ENCODE measurements at places on chromosomes 11 and 22.

DNA sequence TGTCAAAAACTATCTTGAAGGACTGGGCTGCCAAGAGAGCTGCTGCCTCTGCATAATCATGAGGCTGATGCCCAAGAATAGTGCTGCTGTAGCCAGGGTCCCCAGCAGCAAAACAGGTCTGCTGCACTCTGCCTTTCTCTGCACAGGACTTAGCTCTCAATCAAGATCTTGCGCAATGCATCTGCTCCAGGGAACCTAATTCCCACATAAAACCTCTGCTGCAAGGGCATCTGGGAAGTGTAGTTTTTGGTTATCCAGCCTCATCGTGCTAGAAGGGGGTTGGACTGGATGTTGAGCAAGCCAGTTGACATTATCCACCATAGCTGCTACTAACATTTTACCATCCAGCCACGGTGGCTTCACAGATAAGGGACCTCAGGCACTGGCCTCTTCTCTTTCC lies 192.7 kb downstream of the C11orf91 start:
- no peak for DNase-seq

DNA sequence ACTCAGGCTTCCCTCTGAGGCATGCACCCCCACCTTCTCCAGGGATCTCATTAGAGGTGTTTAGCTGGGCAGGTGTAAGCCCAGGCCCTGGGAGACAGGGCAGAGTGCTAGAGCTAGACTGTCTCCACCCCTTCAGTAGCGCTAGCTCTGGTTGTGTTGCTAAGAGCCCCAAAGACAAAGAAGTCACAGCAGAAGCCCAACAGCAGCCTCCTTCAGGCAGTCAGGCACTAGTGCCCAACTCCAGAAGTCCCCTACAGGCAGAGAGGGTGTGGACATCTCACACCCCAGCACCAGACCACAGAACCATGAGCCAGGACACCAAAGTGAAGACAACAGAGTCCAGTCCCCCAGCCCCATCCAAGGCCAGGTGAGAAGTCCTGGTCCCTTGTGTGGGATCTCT lies at the start of gene CNGA4:
Gene CNGA4 (plus strand): TSS at position 188 of the 400 bp plus-strand sequence. CDS start 118 bp downstream, at position 306.
- DNase-seq: no peak

GRCh38 chr11:112096194-112096593 lies 9.5 kb downstream of the SDHD start:
- DNase-seq: no peak

DNA sequence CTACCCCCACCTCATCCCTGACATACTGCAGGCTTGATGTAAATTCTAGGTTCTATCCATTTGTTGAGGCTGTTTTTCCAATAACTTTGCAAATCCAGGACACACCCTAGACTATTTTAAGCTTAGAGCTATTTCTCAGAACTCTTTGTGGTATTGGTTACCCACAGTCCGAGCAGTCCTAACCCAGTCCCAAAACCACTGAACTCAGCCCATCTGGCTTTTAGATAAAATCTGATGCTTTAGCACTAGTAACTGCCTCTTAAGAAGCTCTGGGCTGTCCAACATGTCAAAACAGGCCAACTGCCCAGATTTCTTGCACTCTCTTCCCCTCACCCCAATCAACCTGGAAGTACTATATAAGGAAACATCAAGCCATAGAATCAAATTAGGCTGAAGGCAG lies 344.4 kb upstream of the CADM1 start:
- DNase-seq: no peak

DNA sequence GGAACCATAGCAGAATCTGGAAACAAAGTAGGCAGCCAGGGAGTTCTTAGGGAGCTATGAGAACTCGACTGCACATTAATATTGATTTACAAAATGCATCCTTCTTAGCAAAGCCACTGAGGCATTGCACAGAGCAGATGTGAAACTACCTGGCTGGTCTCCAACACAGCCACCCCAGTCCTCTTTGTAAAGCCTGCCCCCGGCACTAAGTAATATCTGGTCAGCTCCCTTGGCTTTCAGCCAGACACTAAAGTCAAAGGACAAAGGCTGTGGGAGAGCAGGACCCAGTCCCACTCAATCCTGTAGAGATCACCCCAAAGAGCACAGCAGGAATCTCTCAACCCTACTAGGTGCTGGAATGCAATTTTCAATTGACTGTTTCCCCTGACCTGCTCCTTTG lies 12.8 kb downstream of the XRRA1 start:
- DNase-seq: no peak

- DNase-seq: no peak
These were observed 104.4 kb downstream of the MICAL2 start for GRCh38 chr11:12214751-12215150.

DNA sequence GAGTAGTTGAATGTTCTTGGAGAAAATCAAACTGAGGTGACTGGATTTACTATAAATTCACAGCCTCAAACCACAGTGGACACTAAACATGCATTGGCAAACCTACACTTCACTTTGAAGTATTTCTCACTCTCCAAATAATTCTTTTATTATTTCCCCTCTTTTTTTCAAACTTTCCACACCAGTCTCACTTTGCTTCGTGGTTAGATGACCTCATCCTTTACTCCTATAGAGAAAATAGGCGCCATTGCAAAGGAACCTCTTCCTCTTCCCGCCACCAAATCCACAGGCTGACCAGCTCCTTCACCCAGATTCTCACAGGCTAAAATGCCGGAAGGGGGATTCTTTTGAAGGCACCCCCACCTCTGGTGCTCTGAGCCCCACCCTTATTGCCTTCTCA lies 33.4 kb downstream of the HTR3A start:
- no peak for DNase-seq

- DNase-seq: no peak
These were observed 8.4 kb downstream of the NHERF4 start for GRCh38 chr11:119193626-119194025.

DNA sequence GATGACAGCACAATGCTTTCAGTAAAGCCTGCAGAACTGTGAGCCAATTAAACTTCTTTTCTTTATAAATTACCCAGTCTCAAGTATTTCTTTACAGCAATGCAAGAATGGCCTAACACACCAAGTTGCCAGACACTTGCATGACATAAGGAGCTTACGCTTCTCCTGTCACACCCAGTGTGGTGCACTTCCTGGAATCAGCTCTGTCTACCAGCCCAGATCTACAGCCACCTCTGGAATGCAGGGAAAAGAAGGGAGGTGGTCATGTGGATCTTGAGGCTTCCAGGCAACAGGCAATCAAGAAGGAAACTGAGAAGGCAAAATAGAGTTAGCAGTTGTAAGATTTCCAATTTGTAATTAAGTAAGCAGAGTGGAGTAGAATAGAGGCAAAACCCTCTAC lies 37.4 kb upstream of the SESN3 start:
- no peak for DNase-seq

GRCh38 chr22:50325444-50326224 lies 1.2 kb downstream of the DENND6B start:
- no peak for DNase-seq

- no peak for DNase-seq
These were observed 34.7 kb downstream of the RNF169 start for GRCh38 chr11:74783241-74783871.

- DNase-seq: no peak
These were observed 266.9 kb downstream of the SOX6 start for GRCh38 chr11:16089481-16089880.

GRCh38 chr11:64444838-64445441 lies 86.0 kb downstream of the RPS6KA4 start:
- no peak for DNase-seq

- DNase-seq: no peak
These were observed 12.7 kb upstream of the CHORDC1 start for GRCh38 chr11:90235526-90235925.

DNA sequence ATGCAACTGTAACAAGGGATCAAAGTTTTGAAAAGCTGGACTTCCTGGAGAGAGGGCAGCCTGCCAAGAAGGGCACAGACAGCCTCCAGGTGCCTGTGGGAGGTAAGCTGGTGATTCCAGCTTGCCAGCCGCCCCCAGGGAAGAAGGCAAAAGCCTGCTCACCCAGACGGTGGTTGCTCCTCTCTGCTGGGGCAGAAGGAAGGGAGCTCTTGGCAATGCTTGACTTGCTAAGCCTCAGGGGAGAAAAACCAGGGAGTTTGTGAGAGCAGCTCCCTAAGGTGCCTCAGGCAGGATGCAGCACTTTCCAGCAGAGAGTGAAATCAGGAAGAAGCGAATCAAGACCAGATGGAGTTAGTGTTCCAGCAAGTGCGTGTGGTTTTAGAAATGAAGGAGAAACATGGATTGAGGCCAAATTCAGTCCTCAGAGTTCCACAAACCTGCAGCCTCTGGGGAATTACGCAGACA lies 553.6 kb downstream of the BUD13 start:
- DNase-seq: no peak

GRCh38 chr11:726278-727220 lies 20.5 kb downstream of the EPS8L2 start:
- DNase-seq: peak; percentile 37

DNA sequence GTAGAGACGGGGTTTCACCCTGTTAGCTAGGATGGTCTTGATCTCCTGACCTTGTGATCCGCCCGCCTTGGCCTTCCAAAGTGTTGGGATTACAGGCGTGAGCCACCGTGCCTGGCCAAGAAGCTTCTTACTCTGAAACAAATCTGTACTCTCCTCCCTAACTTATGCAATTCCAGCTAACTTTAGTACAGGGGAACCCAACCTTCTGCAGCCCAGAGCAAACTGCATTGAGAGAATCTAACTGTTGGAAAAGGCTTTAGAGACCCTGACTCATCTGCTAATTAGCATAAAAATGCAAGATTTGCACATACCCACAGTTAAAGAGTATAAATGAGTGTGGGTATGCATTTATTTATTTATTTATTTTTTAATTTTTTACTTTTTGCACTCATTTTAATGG lies 64.8 kb downstream of the APOL5 start:
- no peak for DNase-seq

GRCh38 chr11:8810540-8811301 lies 100.3 kb upstream of the AKIP1 start:
- no peak for DNase-seq

DNA sequence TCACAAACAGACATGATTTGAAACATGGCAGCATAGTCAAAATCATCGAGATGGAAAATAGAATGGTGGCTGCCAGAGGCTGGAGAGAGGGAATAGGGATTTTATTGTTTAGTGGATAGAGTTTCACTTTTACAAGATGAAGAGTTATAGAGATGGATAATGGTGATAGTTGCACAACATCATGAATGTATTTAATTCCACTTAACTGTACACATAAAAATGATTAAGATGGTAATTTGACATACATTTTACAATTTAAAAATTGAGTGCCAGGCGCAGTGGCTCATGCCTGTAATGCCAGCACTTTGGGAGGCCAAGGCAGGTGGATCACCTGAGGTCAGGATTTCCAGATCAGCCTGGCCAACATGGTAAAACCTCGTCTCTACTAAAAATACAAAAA lies 21.2 kb downstream of the TTC28 start:
- no peak for DNase-seq

DNA sequence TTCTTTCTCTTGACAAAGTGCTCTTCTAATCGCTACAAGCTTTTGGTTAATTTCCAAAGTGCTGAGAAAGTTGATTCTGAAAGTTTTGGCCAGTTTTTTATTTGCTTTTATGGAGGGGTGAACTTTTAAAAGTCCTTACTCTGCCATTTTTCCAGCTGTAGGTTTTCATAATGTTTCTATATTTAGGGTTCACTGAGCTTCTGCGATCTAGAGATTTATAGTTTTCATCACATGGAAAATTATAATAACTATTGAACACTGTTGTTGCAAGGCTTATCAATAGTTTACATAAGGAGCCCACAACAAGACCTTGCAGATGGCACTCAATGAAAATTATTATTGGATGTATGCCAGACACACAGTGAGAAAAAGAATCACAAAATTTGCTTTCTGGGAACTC lies 55.1 kb downstream of the DLG2 start:
- no peak for DNase-seq

- DNase-seq: no peak
These were observed 58.3 kb downstream of the CEP164 start for GRCh38 chr11:117385906-117386305.

- no peak for DNase-seq
These were observed 126.5 kb upstream of the ARHGAP42 start for GRCh38 chr11:100560606-100561005.

GRCh38 chr11:116963813-116964212 lies 126.4 kb upstream of the APOA1 start:
- no peak for DNase-seq

- no peak for DNase-seq
These were observed 35.0 kb downstream of the POU2AF1 start for GRCh38 chr11:111344032-111344431.

- no peak for DNase-seq
These were observed 19.3 kb upstream of the NUCB2 start for GRCh38 chr11:17257196-17257595.

DNA sequence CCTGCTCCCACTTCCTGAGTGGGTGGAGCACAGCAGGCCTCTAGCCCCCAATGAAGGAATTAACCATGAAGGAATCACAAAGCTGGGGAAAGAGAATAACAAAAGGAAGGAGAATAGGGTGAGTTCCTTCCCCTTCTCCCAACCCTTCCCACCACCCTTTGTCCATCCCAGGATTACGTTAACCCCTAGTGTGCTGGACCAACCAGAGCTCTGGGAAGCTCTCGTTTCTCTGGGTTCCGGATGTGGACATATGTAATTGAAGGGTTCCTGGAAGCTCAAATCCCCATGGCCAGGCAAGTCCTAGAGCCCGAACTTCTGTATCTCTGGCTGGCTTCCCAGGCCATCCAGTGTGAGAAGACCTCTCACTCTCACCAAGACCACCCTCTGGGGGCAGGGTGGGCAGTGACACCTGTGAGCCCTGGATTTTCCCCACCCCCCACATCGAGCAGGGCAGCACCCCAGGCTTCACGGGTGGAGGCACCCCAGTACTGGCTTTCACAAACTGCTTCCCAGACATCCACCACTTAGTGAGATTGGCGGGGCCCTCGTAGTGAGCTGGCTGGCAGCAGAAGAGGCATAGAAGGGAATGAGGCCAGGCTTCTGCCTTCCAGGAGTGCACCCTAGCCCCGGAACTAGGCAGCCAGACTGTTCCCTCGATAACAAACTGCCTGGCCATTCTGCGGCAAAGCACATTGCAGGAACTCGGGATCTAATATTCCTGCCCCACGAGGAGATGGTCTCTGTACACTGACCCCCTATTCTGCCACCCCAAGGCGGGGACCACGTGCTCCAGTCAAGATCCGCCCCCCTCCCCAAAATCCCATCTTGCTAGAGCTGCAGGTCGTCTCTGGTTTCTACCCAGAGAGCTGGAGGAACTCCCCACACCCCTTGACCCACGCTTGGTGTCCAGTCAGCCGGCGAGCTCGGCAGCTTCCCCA lies 2.1 kb downstream of the NECTIN1 start:
- DNase-seq: no peak

DNA sequence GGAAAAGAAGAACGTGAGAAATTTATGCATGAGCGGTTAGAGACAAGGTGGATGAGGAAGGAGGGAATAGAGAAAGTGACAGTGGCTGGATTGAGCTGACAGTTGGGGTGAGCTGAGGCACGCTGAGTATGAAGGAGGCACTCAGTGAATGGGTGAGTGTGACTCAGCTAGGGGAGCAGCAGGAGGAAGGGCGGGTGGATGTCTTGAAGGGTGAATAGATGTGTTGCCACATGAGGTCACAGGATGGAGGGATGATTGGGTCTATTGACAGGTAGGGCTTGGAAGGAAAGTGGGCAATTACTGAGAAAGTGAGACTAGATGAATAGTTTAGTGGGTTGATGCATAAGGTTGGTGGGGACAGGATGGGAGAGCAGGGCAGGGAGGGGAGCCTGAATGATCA lies 8.0 kb downstream of the IFITM10 start:
- no peak for DNase-seq

GRCh38 chr22:23213581-23214334 lies 33.4 kb downstream of the BCR start:
- DNase-seq: no peak

- DNase-seq: no peak
These were observed 13.5 kb downstream of the ADORA2A start for GRCh38 chr22:24440718-24441405.
